ENCODE measurements at places on chromosomes 13 and 19.

GRCh38 chr19:50377051-50377461 is 799 bp downstream of the NR1H2 start:
- DNase-seq, result no peak

GRCh38 chr13:99893567-99893966 is 78.0 kb downstream of the ZIC5 start:
- no peak for DNase-seq

- no peak for DNase-seq
Observed at GRCh38 chr13:44668688-44669087, 92.6 kb upstream of the TSC22D1 start.

DNA sequence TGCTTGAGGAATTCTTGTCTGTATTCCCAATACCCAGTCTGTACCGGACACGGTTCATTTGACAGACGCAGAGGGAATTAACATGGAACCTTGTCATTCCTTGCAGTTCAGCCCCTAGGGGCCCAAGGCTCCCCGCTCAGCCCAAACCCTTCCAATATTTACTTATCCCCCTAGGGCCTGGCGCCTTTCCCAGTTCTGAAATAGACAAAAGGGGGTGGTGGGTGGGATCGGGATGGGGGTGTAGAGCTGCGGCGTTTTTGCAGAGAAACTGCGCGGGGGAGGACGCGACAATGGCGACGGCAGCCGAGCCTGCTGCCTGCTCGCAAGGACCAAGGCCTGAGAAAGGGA is 583 bp downstream of the AKAP8L start:
- no peak for DNase-seq

DNA sequence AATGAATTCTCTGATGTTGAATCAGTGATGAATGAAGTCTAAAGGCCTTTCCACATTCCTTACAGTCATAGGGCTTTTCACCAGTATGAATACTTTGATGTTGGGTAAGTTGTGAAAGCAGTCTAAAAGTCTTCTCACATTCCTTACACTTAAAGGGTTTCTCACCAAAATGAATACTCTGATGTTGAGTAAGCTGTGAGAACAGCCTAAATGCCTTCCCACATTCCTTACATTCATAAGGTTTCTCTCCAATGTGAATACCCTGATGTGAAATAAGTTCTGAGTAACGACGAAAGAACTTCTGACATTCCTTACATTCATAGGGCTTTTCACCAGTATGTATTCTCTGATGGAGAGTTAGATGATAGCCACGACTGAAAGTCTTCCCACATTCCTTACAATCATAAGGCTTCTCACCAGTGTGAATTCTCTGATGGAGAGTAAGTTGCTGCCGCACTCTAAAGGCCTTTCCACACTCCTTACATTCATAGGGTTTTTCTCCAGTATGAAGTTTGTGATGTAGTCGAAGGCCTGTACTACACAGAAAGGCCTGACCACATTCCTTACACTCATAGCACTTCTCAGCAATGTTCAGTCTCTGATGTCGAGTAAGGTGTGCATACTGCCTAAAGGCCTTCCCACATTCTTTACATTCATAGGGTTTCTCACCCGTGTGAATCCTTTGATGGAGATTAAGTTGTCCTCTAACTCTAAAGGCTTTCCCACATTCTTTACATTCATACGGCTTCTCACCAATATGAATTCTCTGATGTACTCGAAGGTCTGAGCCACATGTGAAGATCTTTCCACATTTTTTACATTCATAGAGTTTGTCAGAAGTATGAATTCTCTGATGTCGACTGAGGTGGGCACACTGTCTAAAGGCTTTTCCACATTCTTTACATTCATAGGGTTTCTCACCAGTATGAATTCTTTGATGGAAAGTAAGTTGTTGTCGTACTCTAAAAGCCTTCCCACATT is 19.9 kb downstream of the ZFP30 start:
- DNase-seq, result no peak

GRCh38 chr19:41192574-41193429 is at the start of gene CYP2S1:
Gene CYP2S1, plus strand, starts transcription at chr19:41193219. Its CDS starts 46 bp downstream, at chr19:41193265.
- DNase-seq, result peak; percentile 56

- DNase-seq, result no peak
Observed at GRCh38 chr13:75090872-75091615, 390.9 kb downstream of the TBC1D4 start.

- DNase-seq, result no peak
Observed at GRCh38 chr19:17411801-17412200, 6.4 kb upstream of the BST2 start.

DNA sequence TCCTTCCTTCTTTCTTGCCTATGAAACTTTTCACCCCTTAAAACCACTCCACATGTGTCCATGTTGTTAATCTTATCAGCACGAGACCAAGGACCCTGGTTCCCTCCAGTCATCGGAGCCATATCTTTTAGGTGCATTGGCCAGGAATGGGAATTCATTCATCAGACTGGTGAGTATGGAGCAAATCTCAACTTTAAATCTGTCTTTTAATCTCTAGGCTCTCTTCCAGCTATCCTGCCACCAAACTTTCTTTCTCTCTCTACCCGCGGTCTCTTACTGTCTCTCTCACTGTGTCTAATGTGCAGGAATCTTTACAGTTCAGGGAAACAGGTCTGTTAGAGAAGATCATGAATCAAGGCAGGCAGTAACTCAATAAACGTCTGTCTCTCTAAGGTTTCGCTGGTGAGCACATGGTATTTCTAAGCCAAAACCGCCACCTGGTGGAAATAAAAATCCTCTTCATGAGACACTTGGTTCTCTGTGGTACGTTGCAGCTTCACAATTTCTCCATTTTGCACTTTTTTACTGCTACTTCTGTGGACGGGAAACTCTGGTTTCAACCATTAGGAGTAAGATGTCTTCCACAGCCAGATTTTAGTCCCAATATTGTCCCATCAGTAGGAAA is 16.1 kb downstream of the LGALS16 start:
- DNase-seq, result no peak

GRCh38 chr13:110869805-110870706 is 44.8 kb downstream of the ANKRD10 start:
- DNase-seq, result peak; percentile 48

DNA sequence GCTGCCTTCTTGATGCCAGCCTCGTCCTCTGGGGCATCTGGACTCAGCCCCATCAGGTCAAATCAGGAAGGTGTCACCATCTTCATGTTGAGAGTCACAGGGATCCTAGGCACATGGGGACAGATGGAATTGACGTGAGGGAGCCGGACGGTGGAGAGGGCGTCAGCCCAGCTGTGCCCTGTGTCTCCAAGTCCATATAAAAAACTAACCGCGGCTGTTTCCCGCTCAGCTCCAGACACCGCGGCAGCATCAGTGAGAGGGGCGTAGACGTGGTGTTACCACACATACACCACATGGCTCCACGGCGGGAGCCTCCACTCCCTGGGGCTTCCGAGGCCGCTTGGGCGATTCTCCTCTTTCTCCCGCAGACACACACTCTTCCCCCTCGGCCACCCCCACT is 5.6 kb upstream of the PRR36 start:
- DNase-seq, result no peak

DNA sequence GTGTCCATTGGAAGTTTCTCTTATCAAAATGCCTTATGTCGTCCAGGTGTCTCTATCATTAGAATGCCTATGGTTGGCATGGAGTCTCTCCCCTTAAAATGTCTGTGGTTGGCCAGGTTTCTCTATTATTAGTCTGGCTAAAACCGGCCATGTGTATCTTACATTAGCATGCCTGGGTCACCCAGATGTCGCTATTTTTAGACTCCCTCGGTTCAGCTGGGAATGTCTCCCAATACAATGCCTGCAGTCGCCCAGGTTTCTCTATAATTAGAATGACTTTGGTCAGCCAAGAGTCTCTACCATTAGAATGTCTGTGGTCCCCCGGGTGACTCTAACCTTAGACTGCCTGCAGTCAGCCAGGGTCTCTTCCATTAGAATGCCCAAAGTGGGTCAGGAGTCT is 1536.1 kb downstream of the UQCRFS1 start:
- DNase-seq, result no peak

DNA sequence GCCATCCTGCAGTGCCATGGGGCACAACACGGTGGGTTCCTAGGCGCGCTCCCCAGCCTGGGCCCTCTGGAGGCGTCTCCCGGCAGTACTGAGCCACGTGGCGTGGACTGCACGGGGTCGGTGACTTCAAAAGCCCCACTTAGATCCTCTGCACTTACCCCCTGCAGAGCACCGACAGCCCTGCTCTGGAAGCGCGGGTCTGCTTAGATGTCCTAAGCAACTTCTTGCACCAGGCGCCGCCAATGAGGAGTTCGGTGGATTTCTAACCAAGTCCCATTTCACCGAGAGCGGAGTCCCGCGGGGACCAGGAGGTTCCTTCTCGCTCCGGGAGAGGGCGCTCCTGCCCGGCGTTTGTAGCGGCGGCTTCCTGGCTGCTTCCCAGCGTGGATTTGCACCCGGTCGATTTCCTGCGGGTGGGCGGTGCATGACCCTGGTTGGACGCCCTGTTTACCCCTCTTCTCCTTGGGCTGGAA is 25.2 kb upstream of the ZNF845 start:
- DNase-seq, result peak; percentile 72

- no peak for DNase-seq
Observed at GRCh38 chr13:44280456-44280855, 93.2 kb upstream of the SERP2 start.

DNA sequence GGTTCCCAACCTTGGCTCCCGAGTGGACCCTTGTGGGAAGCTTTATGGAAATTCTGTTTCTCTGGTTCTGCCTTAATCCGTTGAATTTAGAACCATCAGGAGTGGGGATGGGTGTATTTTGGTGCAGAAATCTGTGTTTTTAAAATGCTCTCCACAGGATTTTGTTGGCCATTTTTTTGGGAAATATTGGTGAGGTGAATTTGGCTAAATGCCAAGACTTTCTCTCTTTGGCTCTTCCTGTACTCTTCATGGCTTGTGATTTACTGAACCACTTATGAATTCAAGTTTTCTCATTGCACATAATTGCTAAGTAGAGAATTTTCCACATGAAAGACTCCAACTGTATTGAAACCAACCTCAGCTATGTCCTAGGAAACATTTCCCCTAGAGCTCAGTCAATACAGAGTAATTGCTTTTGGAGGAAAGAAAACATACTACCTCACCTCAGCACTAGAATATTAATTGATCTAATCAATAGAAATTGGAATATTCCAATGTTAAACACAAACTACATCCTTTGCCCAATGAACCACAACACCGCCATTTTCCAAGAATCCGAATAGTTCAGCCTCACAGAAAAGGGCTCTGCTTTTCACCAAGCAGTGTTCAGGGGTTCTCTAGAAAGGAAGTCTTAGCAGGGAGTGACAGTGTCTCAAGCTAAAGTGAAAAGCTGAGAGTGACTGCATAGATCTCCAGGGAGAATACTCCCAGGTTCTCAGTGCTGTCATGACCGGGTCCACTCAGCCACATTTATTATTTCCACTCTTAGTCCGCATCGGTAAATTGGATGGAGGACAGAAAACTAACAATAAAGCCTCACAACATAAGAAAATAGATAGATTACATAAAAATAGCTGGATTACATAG is 60.3 kb downstream of the ERCC5 start:
- DNase-seq, result no peak

DNA sequence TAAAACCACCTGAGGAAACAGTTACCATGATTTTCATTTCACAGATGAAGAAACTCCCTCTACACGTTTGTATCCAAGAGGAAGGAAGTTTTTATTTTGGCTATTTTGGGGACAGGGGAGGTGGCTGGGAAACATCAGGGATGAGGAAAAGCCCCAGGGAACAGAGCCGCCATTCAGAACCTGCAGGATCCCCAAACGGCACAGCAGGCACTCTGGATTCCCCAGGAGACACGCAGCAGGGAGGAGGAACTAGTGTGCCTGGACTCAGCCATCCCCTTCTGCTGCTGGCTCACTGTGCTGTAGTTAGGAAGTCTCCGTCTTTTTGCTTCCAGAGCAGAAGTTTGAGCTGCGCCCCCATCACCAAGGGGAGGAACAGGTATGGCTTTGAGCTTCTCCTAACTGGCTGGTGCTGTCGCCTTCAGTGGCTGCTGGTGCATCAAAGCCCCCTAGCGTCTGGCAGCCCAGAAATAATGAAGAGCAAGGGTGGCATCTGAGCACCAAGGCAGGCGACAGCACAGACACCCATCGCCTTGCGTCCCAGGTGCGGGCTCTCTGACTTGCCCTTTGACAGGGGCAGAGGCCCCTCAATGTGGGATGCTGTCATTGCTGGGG is 4.2 kb downstream of the NAPA start:
- DNase-seq, result no peak

GRCh38 chr13:110536006-110536693 is 25.4 kb downstream of the RAB20 start:
- DNase-seq, result peak; percentile 4

- DNase-seq, result no peak
Observed at GRCh38 chr13:34696296-34696695, 245.8 kb upstream of the NBEA start.

DNA sequence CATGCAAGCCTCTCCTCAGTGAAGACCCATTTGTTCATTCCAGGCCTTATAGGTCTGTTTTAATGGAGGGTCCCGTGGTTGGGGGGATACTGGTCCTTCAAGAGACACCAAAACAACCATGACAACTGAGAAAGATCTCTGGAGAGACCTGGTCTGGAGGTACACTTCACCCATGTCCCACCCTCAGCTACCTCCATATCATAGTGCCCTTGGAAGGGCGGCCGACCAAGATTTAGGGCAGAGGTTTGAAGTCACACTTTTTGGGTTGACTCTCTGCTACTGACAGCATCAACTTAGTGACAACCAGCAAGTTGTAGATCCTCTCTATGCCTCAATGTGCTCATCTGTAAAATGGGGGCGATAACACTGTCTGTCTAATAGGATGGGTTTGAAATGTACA is 177.3 kb downstream of the TSHZ3 start:
- no peak for DNase-seq

DNA sequence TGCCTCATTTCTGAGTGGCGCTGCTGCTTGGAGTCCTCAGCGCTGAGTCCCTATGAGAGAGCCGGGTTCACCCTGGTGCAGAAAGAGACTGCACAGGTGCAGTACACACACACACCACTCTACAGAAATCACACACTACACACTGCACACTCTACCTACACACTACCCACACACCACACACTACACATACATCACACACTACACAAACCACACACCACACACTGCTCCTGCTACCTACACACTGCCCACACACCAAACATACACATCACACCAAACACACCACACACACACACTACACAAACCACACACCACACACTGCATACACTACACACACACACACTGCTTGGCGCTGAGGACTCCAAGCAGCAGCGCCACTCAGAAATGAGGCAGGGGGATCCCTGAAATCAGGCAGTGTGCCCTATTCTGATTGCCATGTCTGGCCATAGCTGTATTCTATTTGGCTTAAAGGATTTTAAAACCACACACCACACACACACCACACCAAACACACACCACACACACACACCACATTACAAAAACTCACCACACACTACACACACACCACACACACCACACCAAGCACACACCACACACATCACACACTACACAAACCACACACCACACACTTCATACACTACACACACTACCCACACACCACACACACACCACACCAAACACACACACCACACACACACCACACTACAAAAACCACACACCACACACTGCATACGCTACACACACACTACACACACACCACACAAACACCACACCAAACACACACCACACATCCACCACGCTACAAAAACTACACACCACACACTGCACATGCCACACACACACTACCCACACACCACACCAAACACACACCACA is 4.9 kb downstream of the MAG start:
- DNase-seq, result no peak

- no peak for DNase-seq
Observed at GRCh38 chr13:31192306-31192705, 7.5 kb upstream of the B3GLCT start.

- DNase-seq, result no peak
Observed at GRCh38 chr19:47005164-47005641, 14.4 kb upstream of the NPAS1 start.

GRCh38 chr19:3309724-3310123 is 56.7 kb upstream of the NFIC start:
- DNase-seq, result no peak

- no peak for DNase-seq
Observed at GRCh38 chr13:28820099-28821051, at the start of gene MTUS2. Gene MTUS2, plus strand, starts transcription at chr13:28820339.
